ENCODE measurements at places on chromosomes 4 and X.

DNA sequence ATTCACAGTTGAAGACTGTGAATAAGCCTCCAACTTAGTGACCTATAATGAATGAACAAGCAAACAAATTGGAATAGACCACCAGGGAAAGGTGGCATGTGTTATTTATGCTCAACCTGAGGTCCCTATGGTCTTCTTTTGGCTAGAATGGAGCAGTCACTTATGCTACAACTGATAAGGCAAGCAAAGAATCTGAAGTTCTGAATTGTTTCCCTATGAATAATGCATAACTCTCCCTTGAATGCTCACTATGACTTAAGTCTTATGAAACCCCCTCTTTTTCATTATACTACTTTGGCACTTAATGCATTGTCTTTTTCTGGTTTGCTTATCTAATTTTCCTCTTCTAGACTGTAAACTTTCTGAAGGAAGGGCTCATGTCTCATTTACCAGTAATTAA lies 2.6 kb downstream of the GIMD1 start:
- no peak for DNase-seq

DNA sequence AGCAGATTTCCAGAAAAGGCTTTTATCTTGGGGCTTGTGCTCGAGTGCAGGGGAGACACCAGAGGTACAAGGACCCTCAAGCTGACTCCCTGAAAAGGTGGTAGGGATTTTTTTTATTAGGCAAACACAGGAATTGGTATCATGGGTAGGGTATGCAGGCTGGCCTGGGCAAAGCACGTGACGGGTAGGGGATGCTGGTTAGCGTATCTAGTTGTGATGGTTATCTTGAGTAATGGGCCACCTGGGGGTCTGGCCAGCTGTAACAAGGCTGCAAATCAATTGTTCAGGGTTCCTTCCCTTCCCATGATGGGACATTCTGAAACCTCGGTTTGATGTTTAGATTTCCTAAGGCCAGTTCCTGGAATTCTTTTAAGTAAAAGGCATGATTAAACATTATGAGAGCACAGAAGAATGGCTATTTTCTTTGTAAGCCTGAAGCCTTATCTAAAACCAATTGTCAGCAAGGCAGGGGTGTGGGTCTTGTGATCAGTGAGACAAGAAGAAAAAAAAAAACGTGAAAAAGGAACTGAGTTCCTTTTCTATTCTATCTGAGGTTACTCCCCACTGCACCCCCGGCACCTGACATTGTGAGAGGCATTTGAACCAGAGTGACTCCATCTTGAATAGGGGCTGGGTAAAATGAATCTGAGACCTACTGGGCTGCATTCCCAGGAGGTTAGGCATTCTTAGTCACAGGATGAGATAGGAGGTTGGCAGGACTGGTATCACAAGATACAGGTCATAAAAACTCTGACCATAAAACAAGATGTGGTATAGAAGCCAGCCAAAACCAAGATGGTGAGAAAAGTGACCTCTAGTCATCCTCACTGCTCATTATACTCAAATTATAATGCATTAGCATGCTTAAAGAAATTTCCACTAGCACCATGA lies 64.2 kb upstream of the S100G start:
- no peak for DNase-seq

DNA sequence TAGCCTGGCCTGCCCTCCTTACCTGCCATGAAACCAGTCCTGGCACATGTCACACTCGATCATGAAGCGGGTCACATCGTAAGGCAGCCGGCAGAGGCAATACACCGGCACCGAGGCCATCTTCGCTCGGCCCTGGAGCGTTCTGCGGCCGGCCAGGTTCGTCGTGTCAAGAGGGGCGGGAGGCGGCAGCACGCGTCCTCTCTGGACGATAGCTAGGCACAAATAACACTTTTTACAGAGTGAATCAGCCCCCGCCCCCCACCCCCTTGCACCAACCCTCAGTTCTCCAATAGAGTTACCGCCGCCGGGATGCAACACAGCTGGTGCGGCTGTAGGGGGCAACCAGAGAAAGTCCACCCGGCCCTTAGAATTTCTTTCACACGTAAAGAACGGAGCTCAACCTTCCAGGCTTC lies 1.7 kb downstream of the PHF8 start:
- no peak for DNase-seq

DNA sequence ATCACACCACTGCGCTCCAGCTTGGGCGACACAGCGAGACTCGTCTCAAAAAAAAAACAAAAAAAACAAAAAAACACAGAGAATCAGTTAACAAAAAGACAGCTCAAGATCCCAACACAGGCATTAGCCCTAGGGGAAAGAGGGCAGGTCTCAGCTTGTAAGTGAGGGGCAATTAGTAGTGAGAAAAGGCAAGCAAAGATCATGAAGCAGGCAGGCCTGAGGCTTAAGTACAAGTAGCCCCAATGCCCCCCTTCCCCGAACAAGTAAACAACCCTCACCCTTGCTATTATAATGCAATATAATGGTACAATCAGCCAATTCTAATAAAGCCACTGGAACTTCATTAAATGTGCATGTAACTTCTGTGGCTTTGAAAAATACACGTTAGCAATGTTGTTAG lies 17.0 kb downstream of the ADGRA3 start:
- DNase-seq = no peak

DNA sequence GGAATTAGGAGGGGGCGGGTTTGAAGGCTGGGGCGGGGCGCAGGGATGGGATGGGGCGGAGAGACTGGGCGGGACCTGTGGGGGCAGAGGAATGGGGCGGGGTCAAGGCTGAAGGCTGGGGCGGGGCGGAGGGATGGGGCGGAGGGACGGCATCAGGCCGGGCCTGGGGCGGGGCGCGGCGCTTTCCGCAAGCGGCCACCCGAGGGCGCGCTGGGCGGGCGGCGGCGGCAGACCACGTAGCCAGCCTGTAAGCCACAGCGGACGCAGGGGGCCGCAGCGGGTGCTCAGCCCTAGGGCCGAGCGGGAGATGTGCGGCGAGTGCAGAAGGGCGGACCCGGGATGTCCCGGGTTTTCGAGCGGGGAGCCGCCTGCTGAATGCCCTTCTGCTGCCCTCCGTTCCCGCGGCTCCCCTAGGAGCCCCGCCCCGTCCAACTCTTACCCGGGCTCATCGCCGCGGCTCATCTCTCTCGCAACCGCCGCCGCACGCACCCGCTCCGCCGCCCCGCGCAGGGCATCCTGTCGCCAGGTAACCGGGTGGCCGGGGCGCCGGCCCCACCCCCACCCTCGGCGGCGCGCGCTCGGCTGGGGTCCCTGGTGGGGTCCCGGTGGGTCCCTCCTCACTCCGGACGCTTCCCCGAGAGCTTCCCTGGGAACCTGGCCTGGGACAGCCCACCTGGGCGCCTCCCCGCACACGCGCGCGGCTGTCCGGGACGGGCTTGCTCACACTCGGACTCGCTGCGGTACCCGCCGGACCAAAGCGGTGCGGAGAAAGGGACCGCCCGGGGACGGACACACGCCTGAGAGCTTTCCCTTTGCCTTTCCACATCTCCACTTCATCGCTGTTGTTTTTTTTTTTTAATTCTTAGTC lies at the start of gene CCDC110:
CCDC110 (minus strand) TSS at position 499 of the 868 bp plus-strand sequence; CDS start at position 449, 50 bp downstream.
- peak; percentile 86 for DNase-seq

- no peak for DNase-seq
Measured at GRCh38 chrX:132940727-132941327, 17.6 kb downstream of the HS6ST2 start.

DNA sequence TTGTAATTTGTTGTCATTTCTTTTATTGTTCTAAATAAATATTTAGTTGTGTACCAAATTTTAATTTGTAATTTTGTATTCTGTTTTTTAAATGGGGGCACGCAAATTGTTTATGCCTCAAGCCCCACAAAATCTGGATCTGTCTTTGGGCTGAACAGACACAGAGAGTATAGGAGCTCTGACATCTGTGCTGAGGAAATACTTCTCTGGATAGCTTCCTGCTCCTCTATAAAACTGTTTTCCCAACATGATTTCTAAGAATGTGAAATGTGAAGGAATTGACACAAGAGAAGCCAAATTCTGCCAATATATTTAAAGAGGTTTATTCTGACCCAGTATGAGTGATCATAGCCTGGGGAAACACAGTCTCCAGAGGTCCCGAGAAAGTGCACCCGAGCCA lies 93.0 kb downstream of the IL13RA2 start:
- DNase-seq = no peak

DNA sequence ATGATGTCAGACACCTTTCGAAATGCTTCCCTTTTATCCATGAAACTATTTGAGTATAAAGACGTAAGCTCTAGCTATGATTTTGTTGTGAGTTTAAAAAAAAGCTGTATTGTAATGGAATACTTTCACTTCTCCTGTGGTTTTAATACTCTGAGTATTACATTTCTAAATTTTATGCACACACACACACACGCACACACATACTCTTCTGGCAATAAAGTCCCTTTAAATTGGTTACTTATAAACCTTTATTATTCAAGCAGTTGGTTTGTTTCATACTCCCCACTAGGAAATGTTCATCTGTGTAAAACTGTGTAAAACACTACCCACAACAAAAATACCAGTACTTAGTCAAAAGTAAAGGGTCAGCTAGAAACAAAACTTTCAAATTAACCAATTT lies 18.2 kb downstream of the VAMP7 start:
- no peak for DNase-seq

GRCh38 chr4:158169931-158170690 lies 2.7 kb downstream of the GASK1B start:
- no peak for DNase-seq

GRCh38 chrX:45986971-45987370 lies 558.2 kb downstream of the ZNF674 start:
- no peak for DNase-seq

DNA sequence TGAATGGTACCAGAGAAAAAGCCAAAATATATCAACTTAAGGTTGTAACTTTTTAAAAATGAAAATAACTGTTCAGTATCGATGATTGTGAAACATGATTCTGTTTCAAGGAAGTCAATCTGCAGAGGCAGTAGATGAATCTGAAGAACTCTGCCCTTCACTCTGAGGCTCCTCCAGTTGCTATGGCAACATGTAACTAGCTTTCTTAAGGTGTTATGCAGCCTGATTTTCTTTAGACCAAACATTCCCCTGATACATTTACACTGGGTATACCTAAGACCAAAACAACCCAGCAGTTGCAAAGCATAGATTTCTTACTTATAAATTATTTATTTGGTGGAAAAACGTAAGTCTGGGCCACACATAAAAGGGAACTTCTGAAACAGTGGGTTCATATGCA lies 133.6 kb upstream of the RASGEF1B start:
- no peak for DNase-seq

DNA sequence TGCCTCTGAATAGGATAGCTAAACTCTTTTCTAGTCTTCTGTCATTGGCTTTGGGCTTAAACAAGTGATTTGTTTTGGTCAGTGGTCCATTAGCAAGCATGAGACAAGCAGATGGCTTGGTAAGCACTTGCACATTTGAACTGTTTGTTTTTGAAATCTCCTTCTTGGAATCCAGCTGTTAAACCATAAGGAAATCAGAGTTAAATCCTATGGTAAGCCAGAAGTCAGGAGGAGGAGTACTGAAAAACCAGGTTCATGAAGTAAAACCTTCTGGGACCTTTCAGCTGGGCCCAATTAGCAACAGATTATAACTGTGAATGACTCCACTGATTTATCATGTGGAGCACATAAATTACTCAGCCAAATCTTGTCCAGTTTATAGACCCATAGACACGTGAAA lies 1042.5 kb upstream of the PABPC4L start:
- no peak for DNase-seq

- no peak for DNase-seq
Measured at GRCh38 chrX:96386981-96387380, 297.7 kb upstream of the DIAPH2 start.

DNA sequence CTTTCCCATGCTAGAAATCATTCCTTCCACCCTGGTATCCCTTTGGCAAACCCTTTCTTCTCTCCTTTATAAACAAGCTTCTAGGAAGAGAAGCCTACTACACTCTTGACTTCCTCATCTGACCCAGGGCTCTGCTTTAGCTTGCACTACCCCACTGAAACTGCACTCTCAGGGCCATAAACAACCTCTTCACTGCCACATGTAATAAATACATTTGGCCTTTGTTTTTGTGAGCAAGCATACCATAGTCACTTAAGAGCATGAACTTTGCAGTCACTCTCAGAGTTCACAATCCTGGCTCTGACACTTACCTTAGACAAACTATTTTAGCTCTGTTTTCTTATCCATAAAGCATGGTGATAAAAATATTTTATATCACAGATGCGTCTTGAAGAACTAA lies 50.7 kb upstream of the USP38 start:
- no peak for DNase-seq

GRCh38 chrX:10526451-10526850 lies 93.9 kb downstream of the MID1 start:
- no peak for DNase-seq

DNA sequence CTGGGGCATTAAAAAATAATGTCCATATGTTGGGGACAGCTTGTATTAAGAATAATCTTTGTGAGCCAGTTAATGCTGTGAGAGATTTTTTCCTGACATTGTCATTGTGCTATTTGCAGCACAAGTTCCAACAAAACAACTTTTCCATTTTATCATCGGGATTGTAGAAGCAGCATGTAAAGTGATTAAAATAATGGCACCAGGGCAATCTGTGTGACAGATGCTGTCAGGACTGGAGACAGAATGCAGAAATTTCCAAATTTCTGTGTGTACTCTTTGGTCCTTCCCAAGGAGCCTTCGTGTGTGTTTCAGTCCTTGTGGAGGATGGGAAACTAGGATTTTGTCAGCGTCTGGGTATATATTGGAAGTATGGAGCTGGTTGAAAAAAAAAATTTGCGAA lies 101.5 kb upstream of the LIMCH1 start:
- DNase-seq = no peak

DNA sequence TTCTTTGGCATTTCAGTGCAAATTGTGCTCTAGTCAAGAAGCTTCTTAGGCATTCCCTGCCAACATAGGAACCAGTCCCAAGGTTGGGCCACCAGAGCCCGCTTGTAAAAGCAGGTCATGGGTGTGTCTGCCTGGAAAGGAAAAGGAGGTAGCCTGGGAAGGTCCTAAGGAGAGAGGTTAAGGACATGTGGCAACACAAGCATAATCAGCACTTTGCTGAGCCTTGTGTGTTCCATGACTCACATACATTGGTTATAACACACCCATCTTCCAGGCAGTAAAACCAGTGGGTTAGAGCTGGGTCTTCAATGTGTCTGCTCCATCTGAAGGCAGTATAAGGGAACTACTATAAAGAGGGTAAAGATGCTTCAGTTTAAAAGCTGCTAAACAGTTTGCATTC lies 165.0 kb downstream of the FHIP1A start:
- DNase-seq = no peak

GRCh38 chrX:124736553-124737270 lies 390.3 kb downstream of the SH2D1A start:
- DNase-seq = peak; percentile 7
